ENCODE measurements at places on chromosomes 4 and X.

GRCh38 chr4:152014280-152014679 lies 253.5 kb upstream of the GATB start:
- no peak for DNase-seq

- no peak for DNase-seq
Observed at GRCh38 chr4:111542056-111542455, 603.2 kb upstream of the FAM241A start.

DNA sequence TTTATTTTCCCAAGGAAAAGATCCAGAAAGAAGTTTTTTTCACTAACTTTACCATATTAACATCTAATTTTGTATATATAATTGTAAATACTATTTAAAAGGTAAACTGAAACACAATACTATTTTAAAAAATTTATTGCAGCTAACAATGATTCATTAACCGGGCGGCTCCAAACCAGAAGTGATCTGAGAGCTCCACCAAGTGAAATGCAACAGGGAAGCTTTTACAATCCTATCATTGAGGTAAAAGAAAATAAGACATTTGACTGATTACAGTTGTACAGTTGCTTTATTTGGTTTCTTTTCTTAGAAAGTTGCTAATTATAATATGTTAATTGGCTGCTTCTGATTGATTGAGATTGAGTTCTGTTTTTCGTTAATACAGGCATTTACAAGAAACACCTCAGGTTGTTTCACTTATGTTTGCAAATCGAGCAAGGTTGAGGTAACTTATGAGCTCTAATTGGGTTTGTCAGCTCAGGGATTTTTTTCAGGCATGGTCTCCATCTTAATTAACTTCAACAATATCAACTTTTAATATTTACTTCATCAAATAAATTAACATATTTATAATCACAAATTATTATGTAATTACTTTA lies 220.2 kb upstream of the UGT8 start:
- peak; percentile 74 for DNase-seq

GRCh38 chrX:100913111-100913510 lies 15.6 kb downstream of the XKRX start:
- no peak for DNase-seq

GRCh38 chr4:15725608-15726007 lies 22.7 kb downstream of the BST1 start:
- DNase-seq: peak; percentile 68

Data from choroid plexus epithelial cell (primary cell).